ENCODE measurements at places on chromosomes 2 and 18.

DNA sequence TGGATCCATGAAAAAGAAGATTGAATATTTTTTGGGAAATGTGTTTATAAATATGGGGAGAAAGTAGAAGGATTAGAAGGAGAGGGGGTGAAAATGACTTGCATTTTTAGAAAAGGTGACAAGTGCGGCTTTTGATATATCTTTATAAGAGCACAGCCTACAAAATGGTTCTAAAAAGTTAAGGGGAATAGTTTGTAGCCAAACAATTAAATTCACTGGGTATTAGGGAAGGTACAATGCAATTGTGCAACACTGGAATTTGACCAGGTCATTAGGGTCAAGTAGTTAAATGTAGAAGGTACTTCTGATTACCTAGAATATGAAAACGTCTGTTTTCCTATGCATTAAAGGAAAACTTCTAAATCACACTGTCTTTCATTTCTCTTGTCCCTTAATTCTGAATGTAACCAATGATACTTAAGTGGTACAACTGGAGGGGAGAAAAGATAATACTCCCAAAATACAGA lies 44.5 kb upstream of the SERTAD2 start:
- no peak for DNase-seq

GRCh38 chr2:102764083-102764482 lies 2.3 kb downstream of the TMEM182 start:
- no peak for DNase-seq

- no peak for DNase-seq
These were observed 5.1 kb downstream of the EHD3 start for GRCh38 chr2:31238906-31239592.

DNA sequence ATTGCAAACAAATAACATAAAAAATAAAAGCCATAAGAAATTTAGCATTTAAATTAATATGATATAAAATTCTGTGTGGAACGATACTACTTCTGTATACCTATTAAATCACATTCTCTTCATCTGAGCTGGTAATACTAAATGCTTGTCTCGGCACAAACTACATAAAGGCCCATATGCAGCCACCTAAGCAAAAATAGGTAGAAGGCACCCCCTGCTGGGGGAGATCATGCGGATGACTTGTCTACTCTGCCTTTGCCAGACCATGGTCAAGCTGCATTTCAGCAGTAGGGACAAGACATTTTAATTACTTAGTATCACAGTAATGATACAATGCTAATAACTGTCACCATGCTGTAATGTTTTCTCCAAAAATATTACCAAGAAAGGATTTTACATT lies 108.0 kb downstream of the CDH19 start:
- DNase-seq = peak; percentile 2

DNA sequence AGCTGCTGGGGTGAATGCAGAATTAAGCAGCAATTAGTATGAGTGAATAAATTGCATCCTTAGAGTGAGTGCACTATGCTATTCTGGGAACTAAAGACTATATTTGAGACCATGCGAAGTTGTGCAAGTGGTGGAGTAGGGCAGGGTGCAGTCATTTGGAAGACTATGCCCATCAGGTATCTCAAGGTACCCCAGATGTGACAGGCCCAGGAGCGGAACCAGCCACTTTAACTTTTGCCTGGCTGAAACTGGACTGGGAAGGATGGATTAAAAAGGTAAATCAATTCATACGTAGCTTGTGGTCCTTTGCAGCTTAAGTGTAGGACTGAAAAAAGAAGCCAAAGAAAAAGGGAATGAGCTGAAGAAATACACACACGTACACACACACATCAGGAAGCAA lies 1.7 kb downstream of the KYNU start:
- no peak for DNase-seq

GRCh38 chr2:134134313-134134706 lies 119.6 kb upstream of the MGAT5 start:
- no peak for DNase-seq

GRCh38 chr2:203444738-203445137 lies 90.4 kb downstream of the RAPH1 start:
- DNase-seq = no peak

DNA sequence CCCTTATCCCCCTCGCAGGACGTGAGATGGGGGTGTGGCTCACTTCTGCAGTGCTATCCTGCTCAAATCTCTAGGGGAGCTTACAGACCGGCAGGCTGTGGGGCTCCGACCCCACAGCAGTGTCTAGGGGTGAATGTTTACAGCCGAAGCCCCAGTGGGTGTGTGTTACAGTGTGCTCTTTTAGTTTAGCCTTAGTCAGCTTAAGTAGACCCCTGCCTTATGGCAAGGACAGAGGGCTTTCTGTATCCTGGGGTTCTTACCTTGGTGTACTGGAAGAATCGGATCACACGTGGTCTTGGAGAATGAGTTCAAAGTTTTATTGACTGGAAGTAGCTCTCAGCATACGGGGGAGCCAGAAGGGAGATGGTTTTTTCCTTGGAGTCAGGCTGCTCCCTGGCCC lies 348.2 kb upstream of the GYPC start:
- DNase-seq = no peak

DNA sequence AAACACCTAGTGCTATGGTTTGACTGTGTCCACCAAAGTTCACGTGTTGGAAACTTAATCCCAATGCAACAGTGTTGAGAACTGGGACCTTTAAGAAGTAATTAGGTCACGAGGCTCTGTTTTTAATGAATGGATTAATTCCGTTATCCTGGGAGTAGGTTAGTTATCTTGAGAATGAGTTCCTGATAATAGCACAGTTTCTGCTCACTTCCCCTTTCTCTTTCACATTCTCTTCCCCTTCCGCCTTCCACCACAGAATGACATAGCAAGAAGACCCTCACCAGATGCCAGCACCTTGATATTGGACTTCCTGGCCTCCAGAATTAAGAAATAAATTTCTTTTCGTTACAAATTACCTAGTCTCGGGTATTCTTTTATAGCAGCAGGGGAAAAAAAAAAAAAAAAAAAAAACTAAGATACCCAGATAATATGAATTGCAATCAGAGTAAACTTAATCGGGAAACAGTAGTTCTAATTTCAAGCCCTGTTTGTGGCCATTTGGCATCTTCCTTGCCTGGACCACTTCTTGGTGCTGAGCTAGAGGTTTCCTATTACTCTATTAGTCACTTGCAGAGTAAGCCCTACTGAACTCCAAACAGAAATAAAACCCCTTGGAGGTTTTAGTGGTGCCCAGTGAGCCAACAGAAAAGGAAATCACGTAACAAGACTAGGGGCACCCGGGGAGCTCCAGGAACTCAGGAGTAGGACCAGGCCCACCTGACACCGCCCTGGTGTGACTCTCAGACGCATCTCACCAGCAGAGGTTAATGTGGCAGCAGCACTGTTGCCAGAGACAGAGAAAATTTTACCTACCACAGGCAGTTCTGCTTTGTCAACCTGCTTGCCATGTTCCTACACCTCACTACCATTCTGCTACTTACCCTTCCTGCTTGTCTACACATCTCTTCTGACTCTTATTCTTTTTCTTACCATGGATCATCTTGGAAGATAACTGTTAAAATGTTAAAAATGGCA lies 147.6 kb upstream of the CAB39 start:
- DNase-seq = no peak

GRCh38 chr2:109030870-109031475 lies 42.0 kb upstream of the EDAR start:
- no peak for DNase-seq

DNA sequence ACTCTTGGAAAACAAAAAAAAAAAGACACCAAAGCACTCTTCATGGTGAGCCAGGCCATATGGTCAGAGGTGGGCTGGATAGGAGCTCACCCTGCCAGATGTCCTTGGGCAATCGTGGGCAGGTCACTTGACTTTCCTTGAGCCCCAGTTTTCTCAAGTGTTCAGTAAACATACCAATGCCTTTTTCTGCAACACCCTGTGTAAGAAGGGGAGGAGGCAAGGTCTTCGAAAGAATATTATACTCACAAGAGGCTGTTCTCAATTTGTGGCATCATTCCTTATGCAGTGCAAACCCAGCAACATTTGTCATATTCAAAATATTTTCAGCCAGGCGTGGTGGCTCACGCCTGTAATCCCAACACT lies 22.9 kb upstream of the TMEM87B start:
- DNase-seq = no peak

DNA sequence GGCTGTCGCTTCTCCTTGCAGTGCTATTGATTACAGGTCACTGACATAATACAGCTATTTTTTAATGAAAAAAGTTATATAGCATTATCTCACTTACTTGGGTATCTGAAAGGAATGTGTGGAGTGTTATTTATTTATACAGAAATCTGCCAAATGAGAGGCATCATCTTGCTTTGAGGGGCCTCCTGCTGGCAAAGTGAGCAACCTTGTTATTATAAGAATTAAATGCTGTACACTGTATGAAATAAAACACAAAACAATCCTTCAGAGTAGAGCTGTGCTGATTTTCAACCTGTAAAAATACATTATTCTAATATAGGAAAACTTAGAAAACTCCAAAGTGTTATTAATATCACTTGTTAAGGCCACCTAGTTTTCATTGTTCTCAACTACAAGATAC lies 20.9 kb downstream of the ERBB4 start:
- no peak for DNase-seq

- no peak for DNase-seq
These were observed 18.1 kb upstream of the TMEM237 start for GRCh38 chr2:201661366-201661765.

DNA sequence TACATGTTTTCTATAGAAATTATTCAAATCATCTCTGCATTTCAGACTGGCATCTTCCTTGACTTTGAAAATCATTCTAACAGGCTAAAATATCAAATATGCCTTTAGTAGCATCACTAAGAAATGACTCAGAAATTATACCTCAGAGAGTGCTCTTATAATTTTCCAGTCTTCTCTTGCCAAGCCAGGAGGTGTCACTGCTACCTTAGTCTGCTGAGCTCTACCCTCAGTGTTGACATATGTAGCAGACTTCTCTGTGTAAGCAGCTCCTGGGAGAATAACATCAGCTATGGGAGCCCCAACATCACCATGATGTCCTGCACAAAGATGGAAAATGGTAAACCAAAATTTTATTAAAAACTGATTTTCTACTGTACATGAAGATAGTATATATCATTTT lies 31.6 kb downstream of the NDUFS1 start:
- DNase-seq = no peak

- DNase-seq = no peak
These were observed 150.2 kb downstream of the FSHR start for GRCh38 chr2:49004036-49004626.

- no peak for DNase-seq
These were observed 9.9 kb downstream of the NCAPH start for GRCh38 chr2:96345438-96345837.

DNA sequence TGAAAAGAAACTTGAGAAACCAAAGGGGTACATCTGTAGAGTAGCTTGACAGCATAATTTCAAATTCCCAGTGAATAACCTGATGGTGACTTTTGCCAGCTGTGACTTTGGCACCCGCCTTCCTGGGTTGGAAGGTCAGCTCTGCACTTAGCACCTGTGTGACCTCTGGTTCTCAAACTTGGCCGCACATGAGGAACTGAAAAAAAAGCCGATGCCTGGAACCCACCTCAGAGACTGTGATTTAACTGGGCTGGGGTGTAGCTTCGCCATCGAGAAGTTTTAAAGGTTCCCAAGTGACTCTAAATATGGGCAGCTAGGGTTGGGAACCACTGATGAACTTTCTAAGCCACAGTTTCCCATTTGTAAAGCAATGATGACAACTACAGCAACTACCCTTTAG lies 6.5 kb downstream of the EFEMP1 start:
- no peak for DNase-seq

GRCh38 chr2:16013359-16013911 lies 73.1 kb downstream of the MYCN start:
- no peak for DNase-seq

DNA sequence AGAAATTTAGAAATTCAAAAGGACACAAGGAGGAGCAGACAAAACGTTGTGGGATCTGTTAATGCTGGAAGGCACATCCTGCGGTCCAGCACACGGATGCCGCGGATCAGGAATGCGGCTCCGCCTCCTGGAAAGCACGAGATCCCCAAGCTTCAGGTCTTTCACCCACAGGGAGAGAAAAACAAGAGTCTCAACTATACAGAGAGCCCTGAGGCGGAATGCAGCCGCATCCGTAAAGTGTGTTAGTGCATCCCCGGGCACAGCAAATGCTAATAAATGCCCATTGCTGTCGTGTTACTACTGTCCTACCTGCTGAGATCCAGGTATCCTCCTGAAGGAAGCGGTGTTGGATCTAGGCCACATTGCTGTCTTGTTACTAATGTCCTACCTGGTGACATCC lies 303.9 kb downstream of the EIPR1 start:
- DNase-seq = no peak

- no peak for DNase-seq
These were observed 233.2 kb upstream of the THSD7B start for GRCh38 chr2:136532171-136532570.

DNA sequence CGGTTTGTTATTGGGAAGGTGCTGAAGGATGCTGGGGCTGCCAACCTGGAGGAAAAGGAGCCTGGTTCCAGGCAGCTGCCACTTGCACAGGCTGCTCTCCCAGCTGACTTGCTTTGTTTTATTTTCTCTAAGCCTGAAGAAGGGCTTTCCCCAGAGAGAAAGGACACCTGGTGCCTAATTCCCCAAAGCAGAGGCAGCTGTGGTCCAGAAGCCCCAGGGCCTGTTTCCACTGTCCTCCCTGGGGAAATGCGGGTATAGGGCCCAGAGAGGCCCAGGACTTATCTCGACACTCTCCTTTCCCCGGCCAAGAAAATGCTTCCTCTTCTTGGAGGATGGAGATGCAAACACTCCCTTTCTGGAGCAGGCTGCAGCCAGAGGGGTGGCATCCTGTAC lies 30.1 kb downstream of the INO80C start:
- no peak for DNase-seq

GRCh38 chr2:33034784-33035183 lies 88.0 kb downstream of the LTBP1 start:
- no peak for DNase-seq

DNA sequence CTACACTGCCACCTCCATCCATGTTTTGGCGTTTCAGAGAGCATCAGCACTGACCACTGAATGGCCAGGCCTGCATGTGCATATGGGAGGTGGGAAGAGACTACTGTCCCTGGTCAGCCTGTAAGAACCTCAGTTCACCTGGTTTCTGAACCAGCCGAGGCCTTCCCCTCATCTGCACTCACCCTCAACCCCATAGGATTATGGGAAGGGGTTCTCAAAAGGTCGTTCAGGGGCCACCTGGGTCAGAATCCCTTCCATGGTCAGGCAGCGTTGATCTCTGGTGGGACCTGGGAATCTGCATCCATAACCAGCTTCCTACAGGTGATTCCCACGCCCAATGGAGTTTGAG lies 36.7 kb downstream of the TET3 start:
- DNase-seq = no peak

- DNase-seq = no peak
These were observed 71.5 kb upstream of the TTC39C start for GRCh38 chr18:23943104-23943503.

DNA sequence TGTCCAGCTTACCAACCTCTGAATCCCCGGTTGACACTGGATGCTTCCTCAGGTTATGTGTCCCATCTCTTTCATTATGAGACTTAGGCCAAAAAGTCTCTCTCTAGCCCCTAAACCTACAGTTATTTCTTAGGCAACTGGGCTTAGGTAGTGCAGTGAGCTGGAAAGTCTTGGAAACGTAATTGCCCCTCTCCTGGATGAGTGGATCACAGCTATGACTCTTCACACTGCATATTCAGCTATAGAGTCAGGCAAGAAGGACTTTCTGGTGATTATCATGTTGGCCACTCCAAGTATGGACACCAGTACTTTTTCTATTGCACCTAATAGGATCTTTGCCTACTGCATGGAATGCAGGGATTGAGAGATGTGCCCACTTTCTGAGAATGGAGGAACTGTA lies 458.3 kb upstream of the CELF4 start:
- no peak for DNase-seq

Measured in HuH-7 (cell line).